ENCODE measurements at places on chromosomes 2 and 18. TPM values are rescaled to one million over a fixed set of nuclear protein-coding genes. Genes with fewer than 3 reads are reported as not detected.

SPEG gene
- not detected for total RNA-seq

DNA sequence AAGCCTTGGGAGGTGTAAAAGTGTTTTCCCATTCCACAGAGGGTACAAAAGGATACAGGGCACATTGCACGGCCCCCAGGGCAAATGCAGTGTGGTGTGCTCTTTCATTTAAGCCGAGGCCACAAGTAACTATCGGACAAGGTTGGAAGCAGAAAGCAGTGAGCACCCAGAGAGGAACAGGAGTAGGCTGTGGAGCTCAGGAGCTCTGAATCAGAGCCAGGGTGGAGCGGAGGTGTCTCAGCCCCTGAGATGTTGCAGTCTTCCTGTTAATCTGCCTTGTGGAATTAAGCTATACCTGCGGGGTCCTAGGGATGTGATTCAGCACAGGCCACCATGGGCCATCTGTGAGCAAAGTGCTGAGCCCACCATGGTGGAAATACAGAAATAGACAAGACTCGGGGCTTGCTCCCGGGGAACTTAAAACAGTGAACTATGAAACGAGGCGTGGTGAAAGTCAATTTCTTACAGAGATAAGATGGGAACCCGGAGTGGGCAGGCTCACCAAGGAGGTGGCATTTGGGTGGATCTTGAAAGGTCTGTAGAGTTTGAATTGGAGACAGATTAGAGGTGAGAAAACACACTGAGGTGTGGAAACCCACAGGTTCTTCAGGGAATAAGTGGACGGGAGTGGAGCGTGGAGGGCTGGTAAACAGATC lies 44.0 kb downstream of the ASAP2 start:
- DNase-seq, result no peak

DNA sequence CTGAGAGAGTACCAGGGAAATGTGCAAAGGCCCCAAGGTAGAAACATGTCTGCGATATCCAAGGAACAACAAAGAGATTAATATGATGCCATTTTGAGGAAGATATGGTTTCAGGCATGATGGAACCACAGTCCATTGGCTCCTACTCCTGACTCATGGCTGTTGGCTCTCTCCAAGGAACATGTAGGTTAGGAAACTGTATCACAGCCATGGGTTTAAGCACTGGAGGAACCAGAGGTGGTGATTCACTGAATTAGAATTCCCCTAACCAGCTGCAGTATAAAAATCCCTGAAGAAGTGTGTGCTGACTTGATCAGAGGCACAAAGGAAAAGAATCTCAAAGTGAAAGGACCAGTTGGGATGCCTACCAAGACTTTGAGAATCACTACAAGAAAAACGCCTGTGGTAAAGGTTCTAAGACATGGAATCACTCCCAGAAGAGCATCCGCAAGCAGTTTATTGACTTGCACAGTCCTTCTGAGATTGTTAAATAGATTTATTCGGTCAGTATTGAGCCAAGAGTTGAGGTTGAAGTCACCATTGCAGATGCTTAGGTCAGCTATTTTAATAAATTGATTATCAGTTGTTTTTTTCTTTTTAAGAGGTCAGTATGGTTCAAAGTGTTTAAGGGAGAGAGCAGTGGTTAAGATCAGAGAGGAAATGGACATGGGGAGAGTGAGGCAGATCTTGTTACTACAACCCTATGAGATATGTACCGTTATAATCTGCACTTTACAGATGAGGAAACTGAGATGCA lies 110.7 kb upstream of the OTX1 start:
- no peak for DNase-seq

TPRKB gene
- total RNA-seq, result 18.2 TPM

DNA sequence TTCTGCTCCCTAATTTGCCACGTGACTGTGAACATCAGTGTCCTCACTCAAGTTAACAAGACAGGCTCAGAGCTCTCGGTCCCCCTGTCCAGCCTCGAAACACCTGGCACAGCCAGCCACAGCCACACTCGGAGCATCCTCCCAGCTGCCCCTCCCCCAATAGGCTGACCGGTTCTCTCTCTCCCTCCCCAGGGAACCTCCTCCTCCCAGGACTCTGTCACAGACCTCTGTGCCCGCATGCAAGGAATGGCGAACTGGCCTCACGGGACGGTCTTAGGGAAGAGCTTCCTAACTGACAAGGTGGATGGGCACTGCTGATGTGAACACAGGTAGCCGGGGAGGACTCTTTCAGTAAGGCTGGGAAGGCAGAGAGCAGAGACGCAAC lies 18.8 kb downstream of the CYP26B1 start:
- DNase-seq, result no peak
